ENCODE measurements at places on chromosomes 16 and 17. TPM values are rescaled to one million over a fixed set of nuclear protein-coding genes. Genes with fewer than 3 reads are reported as not detected.
A peak's percentile ranks its signal among the peaks of the same experiment; 100 is the strongest.

Gene CCL8
- 0.26 TPM for total RNA-seq

Gene LCAT
- total RNA-seq, result 3.3 TPM

Gene MINK1
- total RNA-seq, result 28.6 TPM

DNA sequence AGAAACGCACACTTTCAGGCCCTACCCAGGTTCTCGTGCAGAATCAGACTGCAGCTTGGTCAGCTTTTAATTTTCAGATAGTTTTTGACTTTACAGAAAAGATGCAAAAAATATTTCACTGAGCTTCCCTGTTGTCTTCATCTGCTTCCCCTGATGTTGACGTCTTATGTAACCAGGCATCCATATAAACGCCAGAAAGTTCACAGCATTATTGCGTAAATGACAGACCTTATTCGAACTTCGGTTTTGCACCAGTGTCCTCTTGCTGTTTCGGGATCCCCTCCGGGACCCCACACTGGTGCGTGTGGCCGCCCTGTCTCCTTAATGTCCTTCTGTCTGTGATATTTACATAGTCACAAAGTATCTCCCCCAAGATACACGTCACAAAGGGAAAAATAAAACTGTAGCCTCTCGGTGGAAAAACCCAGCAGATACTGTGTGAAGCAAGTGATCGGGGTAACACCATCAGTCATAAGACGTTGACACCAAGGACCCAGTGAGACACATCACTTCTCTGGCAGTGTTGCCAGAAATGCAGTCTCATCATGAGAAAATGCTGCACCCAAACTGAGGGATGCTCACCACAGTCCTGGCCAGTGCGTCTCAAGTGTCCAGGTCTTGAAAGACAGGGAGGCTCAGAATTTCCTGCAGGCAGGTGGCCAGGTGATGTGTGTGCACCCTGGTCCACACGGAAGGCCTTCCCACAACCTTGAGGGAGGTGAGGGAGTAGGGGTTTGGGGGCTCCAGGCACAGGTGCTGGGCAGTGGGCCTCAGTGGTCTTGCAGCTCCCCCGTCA, 4.3 kb downstream of the BANP start:
- no peaks in the 10 kb centered on the region for H3K27me3 ChIP-seq
- peak; percentile 72 for DNase-seq
- H3K4me3 ChIP-seq, result no peak overlapping the region
- peaks cover 13% of the 10 kb centered on the region for H3K4me1 ChIP-seq

- no peak overlapping the region for H3K27ac ChIP-seq
- H3K4me3 ChIP-seq, result no peak overlapping the region
- H3K27me3 ChIP-seq, result no peaks in the 10 kb centered on the region
- no peaks in the 10 kb centered on the region for H3K36me3 ChIP-seq
- H3K4me1 ChIP-seq, result no peaks in the 10 kb centered on the region
- DNase-seq, result no peak
Observed at GRCh38 chr17:36705283-36705795, 104.0 kb downstream of the MRM1 start.

DNA sequence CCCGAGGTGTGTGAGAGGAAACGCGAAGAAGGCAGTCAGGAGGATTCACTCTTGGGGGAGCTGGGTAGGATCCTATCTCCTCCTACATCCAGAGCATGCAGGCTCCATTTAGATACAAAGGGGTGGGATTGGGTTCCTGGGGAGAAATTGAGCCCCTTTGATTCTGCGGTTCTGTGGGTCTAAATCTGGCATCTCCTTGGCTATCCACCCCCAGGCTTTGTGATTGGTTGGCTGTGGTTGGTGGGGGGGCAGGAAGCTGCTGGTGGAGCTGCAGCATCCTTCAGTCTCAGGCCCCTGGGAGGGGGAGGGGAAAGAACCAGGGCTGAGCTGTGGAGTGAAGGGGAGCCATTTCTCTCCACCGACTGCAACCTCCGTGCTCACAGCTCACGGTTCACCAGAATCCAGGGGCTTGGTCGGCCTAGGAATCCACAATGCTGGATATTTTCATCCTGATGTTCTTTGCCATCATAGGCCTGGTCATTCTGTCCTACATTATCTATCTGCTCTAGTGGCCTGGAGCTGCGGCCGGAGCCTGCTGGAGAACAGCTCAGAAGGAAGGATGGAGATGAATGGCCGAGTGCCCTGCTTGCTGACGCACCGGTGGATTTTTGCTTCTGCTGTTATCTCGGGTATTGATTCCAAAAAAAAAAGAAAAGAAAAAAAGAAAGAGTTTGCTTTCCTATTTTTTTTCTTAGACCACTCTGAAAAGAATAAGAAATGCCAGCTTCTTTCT, at the start of gene LASP1NB:
TSS of gene LASP1NB (plus strand) at position 352 of the 733 bp plus-strand sequence.
- H3K27ac ChIP-seq, result no peak within 1 kb of the TSS
- H3K4me3 ChIP-seq, result peak within 1 kb of the TSS; percentile 51
- peaks cover 28% of the 10 kb centered on the region for H3K4me1 ChIP-seq
- no peaks in the 10 kb centered on the region for H3K27me3 ChIP-seq
- DNase-seq, result peak; percentile 54

GRCh38 chr17:65743308-65743655, 181.8 kb upstream of the AXIN2 start:
- peak; percentile 53 for DNase-seq
- H3K4me3 ChIP-seq, result no peak overlapping the region
- H3K27me3 ChIP-seq, result no peaks in the 10 kb centered on the region
- H3K36me3 ChIP-seq, result no peaks in the 10 kb centered on the region
- H3K27ac ChIP-seq, result peak overlapping the region; percentile 76

GRCh38 chr16:15747937-15748336, 97.9 kb downstream of the NDE1 start:
- no peak for DNase-seq
- H3K27ac ChIP-seq, result no peak overlapping the region
- H3K4me3 ChIP-seq, result no peak overlapping the region
